ENCODE measurements at places on chromosomes 1 and 21.

DNA sequence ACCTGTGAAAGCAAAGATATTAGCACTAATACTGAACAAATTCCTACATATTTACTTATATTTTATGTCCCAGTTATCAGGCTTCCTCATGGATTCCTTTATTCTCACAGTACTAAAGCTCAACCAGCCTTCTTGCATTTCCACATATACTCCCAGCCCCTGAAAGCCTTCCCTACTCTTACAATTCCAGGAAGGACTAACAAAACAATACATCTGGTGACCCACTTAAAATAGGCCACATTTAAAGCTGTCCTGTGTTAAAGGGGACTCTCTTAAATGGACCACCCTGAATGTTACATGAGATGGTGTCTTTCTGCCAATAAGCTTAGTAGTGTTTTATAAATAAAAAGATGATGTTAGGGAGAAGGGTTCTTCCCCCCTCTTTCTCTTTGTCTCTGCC is 54.4 kb downstream of the NTMT2 start:
- no peak for DNase-seq

DNA sequence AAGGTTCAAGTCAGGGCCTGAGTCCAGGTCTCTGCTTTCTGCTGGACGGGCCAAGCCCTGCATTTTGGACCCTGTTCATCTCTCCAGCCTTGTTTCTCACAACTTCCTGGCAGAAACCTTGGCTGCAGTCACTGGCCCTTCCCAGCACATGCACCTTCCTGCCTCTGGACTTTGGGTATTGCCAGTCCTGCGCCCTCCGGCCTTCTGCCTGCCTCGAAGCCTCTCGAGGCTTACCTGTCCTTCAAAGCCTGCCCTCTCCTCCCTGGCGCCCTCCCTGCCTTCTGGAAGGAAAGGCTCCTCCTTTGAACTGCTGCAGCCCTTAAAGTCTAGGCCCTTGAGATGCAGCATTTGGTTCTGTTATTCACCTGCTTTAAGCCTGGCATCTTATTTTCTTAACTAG is 52.8 kb downstream of the HTR6 start:
- no peak for DNase-seq

GRCh38 chr21:43997766-43998742 is 14.1 kb upstream of the TRAPPC10 start:
- no peak for DNase-seq

GRCh38 chr1:62689524-62689923 is 1.3 kb upstream of the DOCK7 start:
- no peak for DNase-seq

DNA sequence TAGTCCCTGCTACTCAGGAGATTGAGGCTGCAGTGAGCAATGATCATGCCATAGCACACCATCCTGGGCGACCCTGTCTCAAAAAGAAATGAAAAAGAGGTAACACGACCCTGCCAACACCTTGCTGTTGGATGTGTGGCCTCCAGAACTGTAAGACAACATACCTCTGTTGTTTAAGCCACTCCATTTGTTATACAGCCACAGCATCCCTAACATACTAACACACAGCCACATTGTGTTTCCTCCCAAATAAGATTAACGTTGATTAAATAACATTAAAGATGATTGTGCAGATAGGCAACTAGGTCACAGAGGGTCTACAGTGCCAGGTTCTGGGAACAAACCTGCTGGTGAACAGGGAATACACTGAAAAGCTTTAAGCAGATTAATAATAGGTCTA is 170.4 kb downstream of the RERE start:
- DNase-seq, result no peak

DNA sequence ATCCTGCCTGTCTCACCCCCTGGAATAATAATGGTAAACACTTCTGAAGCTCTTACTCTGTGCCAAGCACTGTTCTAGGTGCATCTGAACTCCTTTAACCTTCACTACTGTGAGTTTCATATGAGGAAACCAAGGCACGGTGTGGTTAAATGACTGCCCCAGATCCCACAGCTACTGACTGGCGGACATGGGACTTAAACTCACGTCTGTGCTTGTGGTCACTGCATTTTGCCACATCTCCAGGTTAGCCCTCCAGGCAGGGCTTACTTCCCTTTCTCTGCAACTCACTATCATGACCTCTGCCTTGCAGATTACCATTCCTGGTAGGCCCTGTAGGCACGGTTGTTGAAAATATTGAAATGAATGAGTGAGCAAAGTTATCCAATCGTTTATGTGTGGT is 83.4 kb downstream of the ADSS2 start:
- no peak for DNase-seq

- DNase-seq, result no peak
Measured at GRCh38 chr1:117638759-117639158, 32.9 kb downstream of the TENT5C start.

- DNase-seq, result no peak
Measured at GRCh38 chr1:93672069-93672468, 9.6 kb downstream of the BCAR3 start.

DNA sequence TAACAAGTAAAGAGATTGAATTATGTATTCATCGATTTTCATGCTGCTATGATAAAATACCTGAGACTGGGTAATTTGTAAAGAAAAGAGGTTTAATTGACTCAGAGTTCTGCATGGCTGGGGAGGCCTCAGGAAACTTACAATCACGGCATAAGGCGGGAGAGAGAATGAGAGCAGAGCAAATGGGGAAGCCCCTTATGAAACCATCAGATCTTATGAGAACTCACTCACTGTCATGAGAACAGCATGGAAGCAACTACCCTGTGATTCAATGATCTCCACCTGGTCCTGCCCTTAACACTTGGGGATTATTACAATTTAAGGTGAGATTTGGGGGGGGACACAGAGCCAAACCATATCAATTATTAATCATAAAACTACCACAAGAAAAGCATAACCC is 3.3 kb upstream of the GBP3 start:
- DNase-seq, result no peak

DNA sequence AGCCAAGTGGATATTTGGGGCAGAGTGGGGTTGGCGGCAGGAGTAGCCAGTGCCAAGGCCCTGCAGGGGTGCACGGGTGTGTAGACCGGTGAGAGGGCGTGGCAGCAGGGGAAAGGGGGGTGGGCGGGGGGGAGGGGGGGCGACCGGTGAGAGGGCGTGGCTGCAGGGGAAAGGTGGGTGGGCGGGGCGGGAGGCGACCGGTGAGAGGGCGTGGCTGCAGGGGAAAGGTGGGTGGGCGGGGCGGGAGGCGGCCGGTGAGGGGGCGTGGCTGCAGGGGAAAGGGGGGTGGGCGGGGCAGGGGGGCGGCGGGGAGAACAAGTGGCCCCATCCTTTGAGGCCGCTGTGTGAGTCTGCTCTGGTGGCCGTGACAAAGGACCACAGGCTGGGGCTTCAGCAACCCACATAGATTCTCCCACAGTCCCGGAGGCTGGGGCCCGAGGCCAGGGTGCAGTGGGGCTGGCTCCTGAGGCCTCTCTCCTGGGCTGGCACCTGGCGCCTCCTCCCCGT is 25.8 kb downstream of the RRP1 start:
- no peak for DNase-seq

DNA sequence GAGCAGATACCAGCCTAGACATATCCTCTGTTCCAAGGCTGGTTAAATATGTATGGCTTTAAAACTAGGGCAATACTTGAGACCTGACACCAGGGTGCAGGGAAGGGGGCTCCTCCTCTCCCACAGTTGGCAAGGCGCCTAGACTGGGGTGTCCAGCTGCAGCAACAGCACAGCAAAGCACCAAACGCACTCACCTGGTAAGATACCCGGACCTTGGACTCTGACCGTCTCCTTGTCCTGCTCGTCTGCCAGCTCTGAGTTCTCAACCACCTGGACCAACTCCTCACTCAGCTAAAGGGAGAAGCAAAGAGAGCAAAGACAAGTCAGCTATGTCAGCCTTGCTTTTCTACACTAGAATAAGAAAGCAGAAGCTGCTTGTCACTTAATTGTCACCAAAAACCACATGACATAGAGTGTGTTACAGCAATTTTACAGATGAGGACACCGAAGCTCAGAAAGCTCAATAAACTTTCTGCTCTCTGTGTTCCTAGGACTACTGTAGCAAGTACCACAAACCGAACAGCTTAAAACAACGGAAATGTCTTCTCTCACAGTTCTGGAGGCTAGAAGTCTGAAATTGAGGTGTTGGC is 4.4 kb downstream of the PACC1 start:
- no peak for DNase-seq

- no peak for DNase-seq
Measured at GRCh38 chr1:47725000-47725473, 272.1 kb downstream of the TRABD2B start.

DNA sequence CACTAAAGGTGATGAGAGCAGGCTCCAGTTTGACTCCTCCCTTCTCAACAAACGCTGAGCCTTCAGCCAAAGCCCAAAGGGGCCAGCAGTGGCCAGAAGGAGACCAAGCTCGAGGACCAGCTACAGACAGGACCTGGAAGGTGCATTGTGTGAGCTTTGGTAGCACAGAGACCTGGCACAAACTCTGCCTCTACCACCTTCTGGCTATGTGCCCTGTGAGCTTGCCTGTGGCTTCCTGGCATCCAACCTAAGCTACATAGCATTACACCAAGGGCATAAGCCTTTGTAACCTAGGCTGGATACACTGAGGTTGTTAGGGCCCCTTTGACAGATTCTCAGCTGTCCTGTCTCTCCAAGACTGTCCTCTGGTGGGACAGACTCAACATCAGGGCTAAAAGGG is 6.6 kb upstream of the VWA5B1 start:
- DNase-seq, result no peak

DNA sequence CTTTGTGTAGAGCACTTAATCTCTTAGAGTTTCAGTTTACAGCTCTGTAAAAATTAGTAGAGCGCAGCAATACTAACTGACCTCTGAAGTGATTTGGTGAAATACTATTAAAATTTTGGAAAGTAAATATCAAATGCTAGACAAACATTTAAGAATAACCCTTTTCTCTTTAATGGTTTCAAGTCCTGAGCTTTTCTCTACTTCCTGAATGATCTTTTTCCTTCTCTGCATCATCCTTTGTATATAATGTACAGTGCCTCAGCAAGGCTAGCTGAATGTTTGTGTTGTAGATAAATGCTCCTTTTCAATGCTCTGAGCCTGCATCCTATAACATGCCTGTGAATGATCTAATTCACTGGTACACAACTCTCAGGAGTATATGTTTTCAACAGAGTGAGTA is 272.9 kb downstream of the ADGRL2 start:
- DNase-seq, result no peak

- no peak for DNase-seq
Measured at GRCh38 chr21:33279330-33279820, 13.2 kb downstream of the IL10RB start.

- no peak for DNase-seq
Measured at GRCh38 chr1:111501645-111502044, 1.8 kb downstream of the ADORA3 start.

- DNase-seq, result peak; percentile 62
Measured at GRCh38 chr1:230917284-230918135, 49.2 kb upstream of the C1orf198 start.

DNA sequence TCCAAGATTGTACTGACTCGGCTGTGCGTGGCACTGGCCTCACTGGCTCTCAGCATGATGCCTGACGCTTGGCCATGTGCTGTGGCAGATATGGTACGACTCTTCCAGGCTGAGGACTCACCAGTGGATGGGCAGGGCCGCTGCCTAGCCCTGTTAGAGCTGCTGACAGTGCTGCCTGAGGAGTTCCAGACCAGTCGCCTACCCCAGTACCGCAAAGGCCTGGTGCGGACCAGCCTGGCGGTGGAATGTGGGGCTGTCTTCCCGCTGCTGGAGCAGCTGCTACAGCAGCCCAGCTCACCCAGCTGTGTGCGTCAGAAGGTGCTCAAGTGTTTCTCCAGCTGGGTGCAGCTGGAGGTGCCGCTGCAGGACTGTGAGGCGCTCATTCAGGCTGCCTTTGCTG is 2.9 kb downstream of the IPO13 start:
- no peak for DNase-seq

DNA sequence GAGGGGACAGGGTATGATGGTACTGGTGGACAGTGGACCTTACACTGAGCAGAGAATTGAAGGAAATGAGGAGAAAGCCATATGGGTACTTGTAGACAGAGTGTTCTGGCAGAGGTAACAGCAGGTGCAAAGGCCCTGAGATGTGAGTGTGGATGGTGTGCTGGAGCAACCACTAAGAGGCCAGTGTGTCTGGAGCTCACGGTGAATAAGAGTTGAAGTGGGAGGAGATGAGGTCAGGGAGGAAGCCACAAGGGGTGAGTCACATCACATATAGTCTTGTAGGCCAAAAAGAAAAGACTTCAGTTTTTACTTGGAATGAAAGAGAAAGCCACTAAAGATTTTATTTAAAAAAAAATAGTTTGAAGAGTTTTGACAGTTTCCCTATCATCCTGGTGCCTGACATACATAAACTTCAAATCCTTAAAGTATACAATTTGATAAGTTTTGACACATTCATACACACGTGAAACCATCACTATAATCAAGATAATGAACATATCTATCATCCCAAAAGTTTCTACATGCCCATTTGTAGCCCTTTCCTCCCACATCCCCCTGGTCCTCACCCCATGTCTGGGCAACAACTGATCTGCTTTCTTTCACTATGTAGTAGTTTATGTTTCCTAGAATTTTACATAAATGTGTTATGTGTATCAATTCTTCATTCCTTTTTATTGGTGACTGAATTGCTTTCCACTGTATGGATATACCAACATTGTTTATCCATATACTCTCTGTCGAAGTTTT is 148.4 kb downstream of the GPATCH2 start:
- no peak for DNase-seq

DNA sequence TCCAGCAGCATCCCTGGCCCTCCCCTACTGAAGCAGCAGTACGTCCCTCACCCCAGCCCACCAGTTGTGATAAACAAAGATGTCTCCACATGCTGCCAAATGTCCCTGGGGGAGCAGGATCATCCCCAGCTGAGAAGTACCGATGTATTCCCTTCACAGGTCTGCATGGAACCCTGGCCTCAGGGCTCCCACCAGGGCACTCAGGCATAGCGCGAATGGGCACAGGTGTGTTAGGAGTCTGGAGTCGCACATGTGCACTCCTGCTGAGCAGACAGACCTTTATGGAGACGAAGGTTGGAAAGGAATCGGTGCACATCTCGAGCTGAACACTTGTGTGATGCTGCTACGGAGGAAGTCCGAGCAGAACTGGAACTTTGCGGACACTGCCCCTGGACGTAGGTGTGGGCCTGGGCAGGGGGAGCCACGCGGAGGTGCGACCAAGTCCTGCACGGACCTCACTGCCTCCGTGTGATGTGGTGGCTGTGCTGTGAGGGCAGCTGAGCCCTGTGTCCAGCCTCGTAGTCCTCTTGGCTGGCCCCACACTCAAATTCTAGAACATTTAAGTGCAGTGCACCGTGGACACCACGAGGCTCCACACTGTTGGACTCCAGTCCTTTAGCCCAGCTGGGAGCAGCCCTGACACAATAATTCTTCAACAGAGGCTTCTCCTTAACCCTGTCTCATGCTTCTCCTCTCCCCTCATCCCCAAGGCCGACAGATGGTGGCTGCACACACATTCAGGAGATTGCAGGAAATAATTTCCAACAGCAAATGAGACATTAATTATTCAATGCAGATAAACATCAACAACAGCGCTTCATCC is 43.4 kb downstream of the RSPH1 start:
- no peak for DNase-seq

- DNase-seq, result no peak
Measured at GRCh38 chr1:6367381-6368012, 26.1 kb downstream of the ACOT7 start.
